ENCODE measurements at places on chromosomes 16 and 17. TPM values are rescaled to one million over a fixed set of nuclear protein-coding genes. Genes with fewer than 3 reads are reported as not detected.

GPRC5C gene
- 40.6 TPM for polyA plus RNA-seq

GRCh38 chr17:11340803-11341202, 99.8 kb downstream of the SHISA6 start:
- DNase-seq, result no peak

- DNase-seq, result no peak
Observed at GRCh38 chr16:14095883-14096551, 24.9 kb downstream of the MRTFB start.

HSD17B2 gene
- polyA plus RNA-seq, result 83.2 TPM

DNA sequence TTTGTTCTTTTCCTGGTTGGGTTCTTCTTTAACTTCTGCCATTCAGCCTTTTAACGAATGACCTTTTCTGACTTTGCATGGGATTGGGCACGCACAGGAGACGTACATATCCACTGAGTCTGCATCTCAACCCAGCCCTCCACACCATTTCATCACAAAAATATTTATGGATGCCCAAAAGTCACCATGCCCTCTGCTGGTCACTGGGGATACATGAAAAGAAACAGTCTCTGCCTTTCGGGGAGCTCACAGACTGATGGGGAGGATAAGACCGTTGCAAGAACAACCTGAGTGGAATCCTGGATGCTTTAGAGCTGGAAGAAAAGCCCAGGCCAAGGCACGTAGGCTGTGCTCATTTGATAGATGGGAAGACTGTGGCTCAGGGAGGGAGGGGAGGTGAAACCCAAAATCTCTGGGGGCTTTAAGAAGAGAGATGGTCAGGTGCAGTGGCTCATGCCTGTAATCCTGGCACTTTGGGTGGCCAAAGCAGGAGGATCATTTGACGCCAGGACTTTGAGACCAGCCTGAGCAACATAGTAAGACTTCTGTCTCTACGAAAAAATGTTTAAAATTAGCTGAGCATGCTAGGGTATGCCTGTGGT, 7.9 kb upstream of the MT2A start:
- DNase-seq, result no peak

LGALS9B gene
- polyA plus RNA-seq, result not detected

DNA sequence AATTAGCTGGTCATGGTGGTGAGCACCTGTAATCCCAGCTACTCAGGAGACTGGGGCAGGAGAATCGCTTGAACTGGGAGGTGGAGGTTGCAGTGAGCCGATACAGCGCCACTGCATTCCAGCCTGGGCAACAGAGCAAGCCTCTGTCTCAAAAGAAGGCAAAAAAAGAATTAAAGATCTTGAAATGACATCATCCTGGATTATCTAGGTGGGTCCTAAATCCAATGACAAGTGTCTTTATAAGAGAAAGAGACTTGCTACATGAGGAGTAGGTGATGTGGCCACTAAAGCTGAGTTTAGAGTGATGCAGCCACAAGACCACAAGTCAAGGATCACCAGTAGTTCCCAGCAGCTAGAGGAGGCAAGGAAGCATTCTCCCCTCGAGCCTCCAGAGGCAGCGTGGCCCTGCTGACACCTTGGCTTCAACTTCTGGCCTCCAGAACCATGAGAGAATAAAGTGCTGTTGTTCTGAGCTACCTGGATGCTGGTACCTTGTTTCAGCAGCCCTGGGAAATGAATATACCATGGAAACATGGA, 15.8 kb downstream of the CIITA start:
- DNase-seq, result no peak

GRCh38 chr16:23254338-23254737, 47.8 kb upstream of the SCNN1B start:
- no peak for DNase-seq

- DNase-seq, result no peak
Observed at GRCh38 chr17:59954856-59955255, 9.7 kb downstream of the RNFT1 start.

GRCh38 chr16:23922406-23922805, 86.6 kb downstream of the PRKCB start:
- no peak for DNase-seq

- no peak for DNase-seq
Observed at GRCh38 chr16:30958175-30959079, 873 bp downstream of the SETD1A start.

DNA sequence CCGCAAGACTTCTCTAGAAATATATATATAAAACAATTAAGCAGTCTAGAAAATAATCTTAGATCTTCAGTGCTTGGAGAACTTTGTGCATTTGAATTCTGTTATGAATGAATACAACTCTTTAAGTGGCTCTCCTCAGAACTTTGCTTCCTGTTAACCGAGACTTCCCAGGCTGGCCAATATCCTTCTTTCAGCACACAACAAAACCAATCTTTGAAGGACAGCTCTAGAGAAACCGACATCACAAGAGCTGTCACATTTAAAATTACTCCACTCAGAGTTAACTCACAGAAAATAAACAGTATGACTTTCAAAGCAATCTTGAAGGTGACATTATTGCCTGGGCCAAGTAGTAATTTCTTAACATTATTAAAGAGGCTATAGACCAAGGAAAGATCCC, 49.7 kb upstream of the ITGA2B start:
- DNase-seq, result no peak

DNA sequence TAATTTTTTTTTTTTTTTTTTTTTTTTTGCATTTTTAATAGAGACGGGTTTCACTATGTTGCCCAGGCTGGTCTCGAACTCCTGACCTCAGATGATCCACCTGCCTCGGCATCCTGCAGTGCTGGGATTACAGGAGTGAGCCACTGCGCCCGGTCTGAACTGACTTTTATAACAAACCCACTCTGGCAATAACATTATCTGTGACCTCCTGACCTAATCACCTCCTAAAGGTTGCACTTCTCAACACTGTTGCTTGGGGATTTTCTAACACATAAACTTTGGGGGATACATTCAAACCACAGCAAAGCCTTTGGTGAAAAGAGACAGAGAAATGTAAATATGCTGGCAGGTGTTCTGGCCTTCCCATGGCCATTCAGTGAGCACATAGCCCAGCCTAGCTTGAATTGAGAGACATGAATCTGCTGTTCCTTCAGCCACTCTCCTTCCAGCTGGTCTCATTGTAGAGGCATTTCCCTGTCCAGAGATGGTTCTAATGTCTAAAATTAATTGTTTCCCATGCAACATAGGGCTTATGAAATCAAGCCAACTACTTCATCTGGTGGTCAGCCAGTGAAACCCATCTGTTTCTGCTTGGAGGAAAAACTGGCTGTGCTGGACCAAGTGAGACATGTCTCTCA, 28.3 kb downstream of the LYRM1 start:
- DNase-seq, result no peak

CCL8 gene
- polyA plus RNA-seq, result 0.44 TPM

Data from urinary bladder (tissue), 4 donors.